ENCODE measurements at places on chromosomes 4 and X.

DNA sequence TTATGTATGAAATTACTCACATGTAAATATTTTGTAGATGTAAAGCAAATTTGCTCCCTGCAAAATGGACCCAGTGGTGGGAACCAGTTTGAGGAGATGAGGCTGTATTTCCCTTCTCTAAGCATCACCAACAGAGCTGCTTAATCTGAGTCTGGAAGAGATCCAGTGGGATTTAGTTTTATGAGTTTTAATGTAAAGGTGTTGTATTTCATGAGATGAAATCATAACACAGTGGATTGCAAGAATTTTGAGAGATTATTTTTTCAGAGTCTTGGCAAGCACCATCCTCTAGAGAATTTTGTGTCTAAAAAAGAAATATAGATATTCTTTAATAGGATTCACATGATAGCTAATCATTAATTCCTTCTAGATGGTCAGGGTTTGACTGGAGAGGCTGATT, 35.6 kb upstream of the SFRP2 start:
- no peak for DNase-seq

DNA sequence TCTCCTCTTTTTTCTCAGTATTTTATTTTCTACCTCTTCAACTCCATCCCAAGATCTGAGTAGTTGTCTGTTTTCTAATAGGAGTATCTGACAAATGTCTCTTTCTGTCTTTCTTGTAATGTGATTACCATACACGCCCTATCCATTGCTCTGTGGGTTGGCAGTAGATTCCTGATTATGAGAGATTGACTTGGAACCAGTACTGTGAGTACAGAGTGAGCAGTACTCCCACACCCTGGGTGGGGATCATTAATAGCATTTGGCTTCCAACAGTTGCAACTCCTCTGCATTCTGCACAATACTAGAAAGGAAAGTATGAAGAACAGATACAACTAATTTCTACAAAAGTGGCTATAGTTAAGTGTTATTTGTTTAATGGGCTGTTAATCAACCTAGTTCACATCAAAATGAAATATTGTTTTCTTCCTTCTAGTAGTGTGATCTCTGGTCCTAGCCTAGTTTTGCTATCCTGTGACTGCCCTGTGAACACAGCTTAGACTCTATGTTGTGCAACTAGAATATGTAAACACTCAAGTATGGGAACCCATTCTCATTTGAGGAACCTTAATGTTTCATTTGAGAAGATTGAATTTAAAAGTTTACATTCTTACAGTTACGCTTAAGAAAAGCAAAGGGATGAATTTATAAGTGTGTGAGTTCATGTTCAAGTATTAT, 112.9 kb downstream of the PTPN13 start:
- no peak for DNase-seq

GRCh38 chr4:141469392-141469791, 167.0 kb upstream of the IL15 start:
- no peak for DNase-seq

- no peak for DNase-seq
Measured at GRCh38 chrX:122869171-122869570, 314.9 kb upstream of the GRIA3 start.

DNA sequence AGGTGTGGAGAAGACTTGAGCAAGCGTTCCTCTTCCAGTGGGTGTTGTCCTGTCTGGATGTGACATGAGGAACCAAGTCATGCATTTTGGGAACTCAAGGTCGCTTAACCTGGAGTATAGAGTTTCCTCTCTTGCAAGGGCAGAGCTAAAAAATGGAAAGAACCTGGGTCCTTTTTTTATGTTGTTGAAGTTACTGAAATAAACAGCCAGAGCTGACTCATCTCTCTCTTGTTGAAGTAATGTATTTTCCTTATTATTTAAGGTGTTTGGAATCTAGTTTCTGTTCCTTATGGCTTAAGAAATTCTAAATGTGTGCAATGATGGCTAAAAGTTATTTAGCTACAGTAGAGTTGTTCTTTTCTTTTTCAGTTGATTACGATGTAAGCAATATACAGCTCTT, 314.5 kb downstream of the CAMK2D start:
- no peak for DNase-seq

DNA sequence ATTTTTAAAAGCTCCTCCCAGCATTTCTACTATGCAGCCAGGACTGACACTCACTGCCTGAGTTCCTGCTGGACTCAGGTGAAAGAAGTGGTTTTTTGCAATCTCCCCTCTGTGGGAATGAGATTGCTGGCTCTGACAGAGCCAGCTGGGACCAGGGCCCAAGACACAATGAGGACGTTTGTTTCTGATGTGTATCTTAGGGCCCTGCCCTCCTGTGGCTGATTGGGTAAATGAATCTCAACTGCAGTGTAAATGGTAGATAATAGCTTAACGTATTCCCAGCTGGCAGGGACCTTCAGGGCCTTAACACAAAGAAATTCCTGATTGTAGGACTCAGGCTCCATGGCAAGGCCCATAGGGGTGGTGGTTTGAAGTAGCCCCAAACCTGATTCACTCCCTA, 85.8 kb upstream of the PRPS1 start:
- peak; percentile 88 for DNase-seq

- peak; percentile 19 for DNase-seq
Measured at GRCh38 chrX:102599951-102600579, 750 bp downstream of the ARMCX5 start.

GRCh38 chrX:41718481-41719235, 5.3 kb upstream of the GPR82 start:
- peak; percentile 16 for DNase-seq

- DNase-seq, result no peak
Measured at GRCh38 chr4:8701126-8702019, 108.8 kb downstream of the CPZ start.

- peak; percentile 40 for DNase-seq
Measured at GRCh38 chr4:137664046-137664387, 131.7 kb upstream of the PCDH18 start.

GRCh38 chr4:128924951-128925350, 115.5 kb downstream of the JADE1 start:
- DNase-seq, result no peak

DNA sequence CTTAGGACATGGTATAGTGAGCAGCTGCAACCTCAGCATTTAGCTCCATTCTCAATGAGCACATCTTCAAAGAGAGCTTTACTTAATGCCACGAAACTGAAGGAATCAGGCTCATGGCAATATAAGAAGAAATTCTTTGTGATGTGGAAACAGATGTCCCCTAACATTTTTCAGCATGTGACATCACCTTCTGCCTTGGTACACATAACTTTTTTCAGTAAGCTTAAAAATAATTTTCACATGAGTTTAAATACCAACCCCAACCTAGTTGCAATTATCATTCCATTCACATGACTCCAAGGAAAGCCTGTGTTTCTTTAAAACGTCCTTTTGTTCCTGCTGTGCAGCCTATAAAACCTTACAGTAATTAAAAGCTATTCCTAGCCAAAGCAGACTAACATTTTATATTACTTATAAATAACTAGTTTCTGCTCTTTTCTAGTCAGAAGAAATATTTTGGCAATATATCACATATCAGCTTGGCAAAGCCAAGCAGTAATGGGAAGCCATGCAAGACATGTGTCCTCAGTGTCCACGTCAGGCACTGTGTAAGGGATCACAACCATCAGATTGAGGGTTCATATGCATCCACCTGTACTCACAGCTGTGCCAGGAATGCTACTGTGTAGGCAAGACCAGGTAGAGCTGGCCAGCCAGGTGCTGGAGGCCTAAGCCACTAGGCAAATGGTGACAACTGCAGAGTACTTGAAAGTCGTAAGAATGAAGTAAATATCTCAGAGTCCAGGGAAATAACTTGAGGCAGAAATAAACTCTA, 466.6 kb downstream of the INPP4B start:
- no peak for DNase-seq

DNA sequence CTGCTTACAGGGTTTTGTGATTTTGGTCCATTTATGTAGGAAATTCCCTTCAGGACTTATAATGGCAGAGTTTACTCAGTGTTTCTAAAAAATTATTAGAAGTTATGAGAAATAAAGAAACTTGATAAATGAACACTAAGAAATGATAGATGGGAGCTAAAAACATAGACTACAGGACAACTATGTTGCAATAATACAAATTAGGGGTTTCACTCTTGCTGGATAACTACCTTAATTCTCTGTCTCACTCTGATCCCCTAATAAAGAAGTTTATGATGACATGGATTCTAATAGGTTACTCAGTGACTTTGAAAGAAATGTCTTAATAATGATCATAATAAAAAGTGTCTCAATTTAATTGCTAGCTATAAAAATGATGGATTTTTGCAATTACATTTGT, 23.3 kb upstream of the BBS12 start:
- peak; percentile 2 for DNase-seq

Measured in NCI-H69 (cell line).